ENCODE measurements at places on chromosomes 11 and 22.
A peak's percentile ranks its signal among the peaks of the same experiment; 100 is the strongest.

GRCh38 chr22:31465307-31465706 is 24.3 kb downstream of the EIF4ENIF1 start:
- no peak for DNase-seq

- no peak for DNase-seq
Measured at GRCh38 chr11:134913999-134914590, 502.1 kb upstream of the B3GAT1 start.

GRCh38 chr22:37175414-37176281 is 12.4 kb downstream of the C1QTNF6 start:
- no peak for DNase-seq

DNA sequence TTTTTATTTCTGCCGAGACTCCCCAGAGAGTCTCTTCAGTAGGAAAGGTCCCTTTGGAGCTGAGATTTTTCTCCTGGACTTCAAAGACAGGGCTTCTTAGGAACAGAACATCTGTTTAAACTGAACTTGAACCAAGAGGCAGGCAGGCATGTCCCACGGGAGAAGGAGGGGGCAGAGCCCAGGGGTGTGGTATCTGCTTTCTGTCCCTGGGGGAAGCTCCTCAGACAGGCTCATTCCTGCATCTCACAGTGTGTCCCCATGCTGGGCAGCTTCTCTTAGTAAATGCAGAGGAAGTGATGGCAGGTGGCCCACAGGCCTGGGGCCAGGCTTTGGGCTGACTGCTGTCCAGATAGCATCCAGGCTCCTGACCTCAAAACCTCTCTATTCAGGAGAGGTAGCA is 47.3 kb downstream of the TSPAN18 start:
- peak; percentile 62 for DNase-seq

- no peak for DNase-seq
Measured at GRCh38 chr11:9228091-9228490, 37.1 kb downstream of the DENND5A start.

DNA sequence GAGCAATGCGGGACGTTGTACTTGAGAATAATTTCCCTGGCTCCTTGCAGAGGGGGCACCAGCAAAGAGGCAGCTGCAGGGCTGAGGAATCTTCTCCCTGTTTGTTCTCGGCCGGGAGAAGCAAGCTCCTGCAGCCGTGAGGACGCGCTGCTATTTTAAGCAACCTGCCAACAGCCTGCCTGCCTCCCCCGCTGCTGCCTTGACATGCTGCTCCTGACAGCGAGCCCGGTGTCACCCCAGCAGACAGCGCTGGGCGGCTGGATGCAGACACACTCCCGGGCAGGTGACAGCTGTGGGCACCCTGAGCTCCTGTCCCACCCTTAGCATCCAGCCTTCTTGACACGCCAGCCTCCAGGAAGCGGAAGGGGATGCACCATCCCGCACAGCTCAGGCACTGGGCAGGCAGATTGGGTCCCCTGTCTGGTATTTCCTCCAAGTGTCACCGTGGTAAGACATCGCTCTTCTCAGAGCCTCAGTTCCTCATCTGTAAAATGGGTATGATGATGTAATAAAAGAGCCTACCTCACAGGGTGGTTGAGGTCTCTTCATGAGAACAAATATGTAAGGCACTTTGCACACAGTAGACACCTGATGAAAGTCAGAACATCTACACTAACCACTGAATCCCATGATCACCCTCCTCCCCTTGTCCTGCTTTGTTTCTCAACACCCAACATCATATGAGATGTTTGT is 530.6 kb downstream of the MN1 start:
- DNase-seq: peak; percentile 42

GRCh38 chr11:118610773-118611432 is 3.5 kb downstream of the PHLDB1 start:
- DNase-seq: peak; percentile 68

DNA sequence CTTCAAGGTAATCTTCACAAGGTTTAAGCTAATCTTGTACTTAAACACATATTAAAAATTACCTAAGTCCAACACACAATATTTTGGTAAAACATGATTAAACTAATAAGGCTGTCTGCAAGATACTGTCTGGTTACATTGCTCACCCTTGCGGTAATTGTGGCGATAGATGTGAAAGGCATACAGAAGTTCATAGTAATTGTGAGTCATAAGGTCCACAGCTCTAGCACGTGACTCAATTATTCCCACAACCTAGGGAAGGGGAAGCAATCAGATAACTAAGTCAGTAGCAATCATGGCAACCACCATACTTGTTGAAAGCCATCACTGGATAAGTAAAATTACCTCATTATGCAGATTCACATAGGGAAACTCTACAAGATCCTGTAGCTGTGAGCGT is 30.5 kb upstream of the FNBP4 start:
- peak; percentile 60 for DNase-seq

- DNase-seq: no peak
Measured at GRCh38 chr11:74909385-74909784, 39.5 kb downstream of the XRRA1 start.

DNA sequence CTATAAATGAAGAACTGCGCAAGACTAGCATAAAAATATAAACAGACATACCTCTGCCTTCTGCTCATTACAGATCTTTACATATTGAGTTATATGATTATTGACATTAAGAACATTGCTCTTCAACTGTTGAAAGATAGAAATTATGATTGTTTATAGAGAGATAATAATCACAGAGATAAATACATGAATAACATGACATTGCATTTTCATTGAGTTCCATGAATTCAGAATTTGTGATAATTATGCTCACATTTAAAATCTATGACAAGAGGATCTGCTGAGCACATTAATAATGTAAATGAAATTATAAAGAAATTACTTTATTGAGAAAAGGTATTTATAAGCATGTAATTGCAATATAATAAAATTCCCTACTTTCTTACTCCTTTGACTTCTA is 24.8 kb downstream of the KIF18A start:
- no peak for DNase-seq

- peak; percentile 48 for DNase-seq
Measured at GRCh38 chr22:19959043-19959586, 17.5 kb upstream of the TXNRD2 start.

DNA sequence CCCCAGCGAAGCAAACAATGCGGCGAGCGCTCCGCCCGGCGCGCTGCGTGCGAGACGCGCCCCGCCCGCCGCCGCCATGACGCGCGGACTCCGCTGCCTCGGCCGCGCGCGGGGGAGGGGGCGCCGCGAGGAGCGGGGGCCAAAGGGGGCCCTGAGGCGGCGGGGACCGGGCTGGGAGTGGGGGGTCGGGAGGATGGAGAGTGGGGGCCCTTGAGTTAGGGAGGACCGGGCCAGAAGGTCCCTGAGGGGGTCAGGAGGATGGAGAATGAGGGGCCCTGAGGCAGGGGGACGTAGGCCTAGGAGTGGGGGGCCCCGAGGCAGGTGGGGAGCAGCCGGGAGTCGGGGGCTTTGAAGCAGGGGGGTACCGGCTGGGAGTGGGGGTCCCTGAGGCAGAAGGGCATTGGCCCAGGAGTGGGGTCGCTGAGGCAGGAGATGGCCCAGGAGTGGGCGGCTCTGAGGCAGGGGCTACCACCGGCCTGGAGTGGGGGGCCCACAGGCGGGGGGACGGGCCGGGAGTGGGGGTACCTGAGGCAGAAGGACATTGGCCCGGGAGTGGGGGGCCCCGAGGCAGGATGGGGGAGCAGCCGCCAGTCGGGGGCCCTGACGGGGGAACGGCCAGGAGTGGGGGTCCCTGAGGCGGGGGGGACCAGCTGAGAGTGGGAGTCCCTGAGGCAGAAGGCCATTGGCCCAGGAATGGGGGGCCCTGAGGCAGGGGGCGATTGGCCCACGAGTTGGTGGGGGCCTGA is at the start of gene BRD1:
Gene BRD1, minus strand, starts transcription at position 21 of the 746 bp plus-strand sequence. CDS start 3,556 bp downstream, outside the sequence.
- DNase-seq: peak; percentile 77
